ENCODE measurements at places on chromosomes 7 and 10. TPM values are rescaled to one million over a fixed set of nuclear protein-coding genes. Genes with fewer than 3 reads are reported as not detected.

Gene RPEL1
- total RNA-seq: not detected

Gene RBP3
- not detected for total RNA-seq

Gene C7orf57
- 0.28 TPM for total RNA-seq

Gene LRRD1
- total RNA-seq: not detected

Gene FOXP2
- 0.81 TPM for total RNA-seq

Gene GJD4
- not detected for total RNA-seq

Gene NUP42
- total RNA-seq: 27.8 TPM

Gene IL15RA
- total RNA-seq: 3.6 TPM

Data from foreskin keratinocyte (primary cell).